ENCODE measurements at places on chromosomes 5 and 9. TPM values are rescaled to one million over a fixed set of nuclear protein-coding genes. Genes with fewer than 3 reads are reported as not detected.

Gene FGF1
- total RNA-seq, result not detected

DNA sequence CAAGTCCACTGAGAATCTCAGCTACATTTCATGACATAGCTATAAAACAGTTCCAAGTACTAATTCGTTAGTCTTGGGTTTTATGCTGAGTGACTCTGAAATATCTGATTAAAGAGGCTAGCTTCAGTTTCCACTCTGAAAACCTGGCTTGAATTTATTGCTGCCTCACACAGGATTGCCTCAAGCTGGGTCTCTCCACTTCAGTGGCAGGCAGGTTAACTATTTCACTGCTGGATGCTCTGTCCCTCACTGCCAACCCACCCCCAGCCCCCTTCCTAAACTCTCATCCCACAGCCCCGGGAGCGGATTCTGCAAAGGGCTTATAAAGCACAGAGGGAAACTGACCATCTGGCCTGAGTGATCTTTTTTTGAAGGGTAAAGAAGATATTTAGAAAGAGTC is 318.3 kb downstream of the MLLT3 start:
- no peaks in the 10 kb centered on the region for H3K36me3 ChIP-seq
- H3K27ac ChIP-seq, result no peak overlapping the region
- H3K27me3 ChIP-seq, result peaks cover 6% of the 10 kb centered on the region
- H3K4me1 ChIP-seq, result no peaks in the 10 kb centered on the region
- no peak overlapping the region for H3K4me3 ChIP-seq

DNA sequence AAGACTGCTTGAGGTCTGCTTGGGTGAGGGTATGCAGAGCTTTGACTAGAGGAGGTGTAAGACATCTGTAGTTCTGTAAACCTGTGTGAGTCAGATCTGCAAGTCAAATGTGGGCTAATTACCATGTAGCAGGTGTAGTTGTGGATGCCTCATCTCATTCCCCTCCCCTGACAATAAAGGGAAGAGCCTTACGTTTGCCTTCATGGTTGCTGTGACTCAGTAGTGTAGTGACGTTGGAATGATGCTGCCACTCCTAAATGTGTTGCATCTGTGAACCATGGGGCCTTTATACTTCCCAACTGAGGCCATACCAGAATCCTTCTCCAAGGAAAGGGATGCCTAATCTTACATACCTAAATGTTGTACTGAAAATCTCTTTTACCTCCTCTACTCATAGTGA is 26.0 kb downstream of the PRDM6 start:
- no peak overlapping the region for H3K4me3 ChIP-seq
- DNase-seq, result no peak
- no peaks in the 10 kb centered on the region for H3K4me1 ChIP-seq

GRCh38 chr5:91611746-91612145 is 228.6 kb upstream of the ARRDC3 start:
- H3K4me3 ChIP-seq, result no peak overlapping the region
- no peak overlapping the region for H3K27ac ChIP-seq
- no peaks in the 10 kb centered on the region for H3K4me1 ChIP-seq
- H3K36me3 ChIP-seq, result no peaks in the 10 kb centered on the region
- H3K27me3 ChIP-seq, result no peaks in the 10 kb centered on the region

Data from natural killer cell treated with Interleukin-12 subunit alpha and Interleukin-12 subunit beta and Interleukin-15 and Interleukin-18, amount 100 ng/mL, for 72 hours (primary cell).